Choroid plexus epithelial cell (primary cell): ENCODE measurements at places on chromosomes 4 and X.
A peak's percentile ranks its signal among the peaks of the same experiment; 100 is the strongest.

GRCh38 chr4:106022454-106022853 lies 127.2 kb downstream of the NPNT start:
- DNase-seq = no peak

DNA sequence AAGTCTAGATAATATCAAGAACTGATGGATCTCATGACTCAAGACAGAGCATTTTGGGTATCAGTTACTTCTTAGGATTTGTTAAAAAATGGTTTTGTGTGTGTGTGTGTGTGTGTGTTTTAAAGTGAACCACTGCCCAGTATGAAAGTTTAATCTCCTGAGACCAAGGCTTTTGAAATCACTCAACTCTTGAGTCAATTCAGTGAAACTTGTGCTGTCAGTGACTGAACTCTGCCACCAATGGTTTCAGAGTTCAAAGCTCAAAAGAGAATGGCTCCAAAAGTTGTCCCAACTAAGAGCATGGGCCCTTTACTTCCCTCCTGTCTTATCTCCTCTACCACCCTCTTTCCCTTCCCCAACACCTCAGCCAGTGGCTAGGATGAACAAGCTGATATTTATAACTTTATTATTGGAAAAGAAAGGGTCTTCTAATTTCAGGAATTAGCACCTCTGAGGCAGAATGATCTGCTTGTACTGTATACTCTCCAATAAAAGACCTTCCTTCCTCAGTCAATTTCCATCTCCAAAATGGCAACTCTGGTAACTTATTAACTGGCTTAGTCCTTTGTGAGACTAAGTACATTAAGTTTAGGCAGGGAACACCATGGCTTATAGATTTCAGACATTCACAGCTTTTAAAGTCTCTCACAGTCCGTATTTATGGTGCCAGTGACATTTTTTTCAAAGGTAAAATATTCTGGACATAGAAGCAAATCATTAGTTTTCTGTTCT lies 152.2 kb downstream of the REPS2 start:
- DNase-seq = no peak

- DNase-seq = no peak
Observed at GRCh38 chr4:168662297-168662984, 165.6 kb downstream of the PALLD start.

DNA sequence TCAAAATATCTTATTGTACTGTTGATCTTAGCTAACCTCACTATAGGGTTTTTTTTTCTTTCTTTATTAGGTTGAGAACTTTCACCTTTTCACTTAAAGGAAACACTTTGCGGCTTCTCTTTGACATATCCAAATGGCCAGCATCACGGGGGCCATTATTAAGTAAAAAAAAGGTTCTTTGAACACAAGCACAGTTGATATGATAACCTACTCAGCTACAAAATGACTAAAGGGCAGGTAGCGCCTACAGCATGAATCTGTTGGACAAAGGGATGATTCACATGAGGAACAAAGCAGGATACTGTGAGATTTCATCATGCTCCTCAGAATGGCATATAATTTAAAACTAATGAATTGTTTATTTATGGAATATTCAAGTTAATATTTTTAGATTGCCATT lies 119.6 kb downstream of the CCSER1 start:
- no peak for DNase-seq

- peak; percentile 70 for DNase-seq
Observed at GRCh38 chr4:71126719-71127118, 133.3 kb downstream of the DCK start.
